Mesendoderm (in vitro differentiated cells): ENCODE measurements at places on chromosomes 11 and 22.

- DNase-seq, result peak; percentile 83
Observed at GRCh38 chr11:15341587-15341986, 226.9 kb downstream of the INSC start.

GRCh38 chr11:71244116-71244810, 8.1 kb downstream of the SHANK2 start:
- DNase-seq, result no peak

DNA sequence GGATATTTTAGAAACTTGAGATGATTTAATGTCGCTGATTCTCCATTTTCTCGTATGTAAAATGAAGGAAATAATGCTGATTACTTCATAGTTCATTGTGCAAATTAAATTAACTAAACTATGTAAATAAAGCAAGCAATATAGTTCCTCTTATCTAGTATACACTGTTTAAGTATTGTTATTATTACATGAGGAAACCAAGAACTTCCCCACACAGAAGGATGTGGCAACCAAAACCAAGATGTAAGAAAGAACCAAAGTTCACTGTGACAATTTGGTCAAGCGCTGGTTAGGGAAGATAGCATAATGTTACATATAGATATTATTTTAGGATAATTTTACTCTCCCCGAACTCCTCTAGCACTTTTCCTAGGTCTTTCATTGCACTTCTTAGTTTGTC, 103.2 kb downstream of the XKR3 start:
- DNase-seq, result no peak

DNA sequence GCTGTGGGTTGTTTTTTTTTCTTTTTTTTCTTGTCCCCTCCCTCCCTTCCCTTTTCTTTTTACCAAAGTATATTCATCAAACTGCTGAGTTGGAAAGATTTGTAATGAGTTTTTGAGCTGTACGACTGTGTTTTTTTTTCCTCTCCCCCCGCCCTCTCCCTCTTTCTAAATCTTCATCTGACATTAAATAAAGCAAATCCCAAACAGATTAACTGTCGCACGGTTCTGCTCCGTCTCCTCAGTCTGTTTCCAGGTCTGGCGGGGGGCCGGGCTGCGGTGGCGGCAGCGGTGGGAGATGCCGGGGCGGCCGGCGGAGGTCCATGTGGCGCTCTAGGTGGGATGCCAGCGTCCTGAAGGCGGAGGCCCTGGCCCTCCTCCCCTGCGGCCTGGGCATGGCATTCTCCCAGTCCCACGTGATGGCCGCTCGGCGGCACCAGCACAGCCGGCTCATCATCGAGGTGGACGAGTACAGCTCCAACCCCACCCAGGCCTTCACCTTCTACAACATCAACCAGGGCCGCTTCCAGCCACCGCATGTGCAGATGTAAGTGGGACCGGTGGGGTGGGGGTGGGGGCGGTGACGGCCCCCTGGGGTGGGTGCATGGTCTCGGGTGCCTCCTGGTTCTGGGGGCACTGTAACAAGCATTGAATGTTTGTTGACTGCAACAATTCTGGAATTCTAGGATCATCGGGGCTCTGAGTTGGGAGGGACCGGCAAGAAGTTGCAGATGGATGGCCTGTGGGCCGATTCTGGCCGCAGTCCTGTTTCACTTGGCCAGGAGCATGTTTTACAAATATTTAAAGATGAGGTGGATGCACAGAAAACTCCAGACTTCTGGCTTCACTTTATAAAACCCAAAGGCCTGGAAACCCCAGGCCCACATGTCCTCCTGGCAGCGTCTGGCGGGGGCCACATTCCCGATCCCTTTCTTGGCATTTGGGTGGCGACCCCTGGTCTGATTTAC, 13.1 kb downstream of the MPPED1 start:
- DNase-seq, result no peak

- DNase-seq, result no peak
Observed at GRCh38 chr22:21077884-21078508, 32.2 kb downstream of the LRRC74B start.

DNA sequence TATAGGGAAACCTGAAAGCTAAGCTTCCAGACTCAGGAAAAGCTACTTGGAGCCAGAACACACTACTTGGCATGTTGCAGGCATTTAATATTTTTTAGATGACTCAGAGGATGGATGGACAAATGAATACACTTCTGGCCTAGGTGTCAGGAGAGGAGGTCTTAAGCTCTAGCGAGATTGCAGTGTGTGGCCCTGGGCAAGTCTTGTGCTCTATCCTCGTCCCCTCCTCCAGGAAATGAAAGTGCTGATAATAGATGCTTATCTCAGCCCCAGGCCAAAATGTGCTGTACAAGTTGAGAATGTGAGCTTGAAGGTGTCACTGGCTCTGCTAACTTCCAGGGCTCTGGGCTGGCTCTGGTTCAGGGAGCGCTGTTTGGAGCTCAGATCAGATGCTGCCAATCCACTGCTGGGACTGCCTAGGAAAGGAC, 136.3 kb downstream of the PKNOX2 start:
- peak; percentile 95 for DNase-seq

DNA sequence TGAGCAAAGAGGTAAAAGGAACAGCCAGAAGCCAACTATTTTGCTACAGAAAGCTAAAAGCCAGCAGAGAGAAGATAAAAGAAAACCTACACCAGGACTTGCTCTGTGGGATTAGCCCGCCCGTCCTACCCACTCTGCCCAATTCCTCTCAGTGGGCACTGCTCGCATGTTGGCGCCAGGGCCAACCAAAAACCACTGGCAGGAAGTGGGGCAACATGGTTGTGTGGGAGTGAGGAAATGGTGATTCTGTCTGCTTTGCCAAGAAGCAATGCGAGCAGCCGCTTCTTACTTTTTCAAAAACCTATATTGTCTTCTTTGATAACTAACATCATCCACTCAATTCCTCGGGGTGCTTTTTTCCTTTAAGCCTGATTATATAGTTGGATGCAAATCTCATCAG, 14.2 kb upstream of the APOA1 start:
- DNase-seq, result no peak

DNA sequence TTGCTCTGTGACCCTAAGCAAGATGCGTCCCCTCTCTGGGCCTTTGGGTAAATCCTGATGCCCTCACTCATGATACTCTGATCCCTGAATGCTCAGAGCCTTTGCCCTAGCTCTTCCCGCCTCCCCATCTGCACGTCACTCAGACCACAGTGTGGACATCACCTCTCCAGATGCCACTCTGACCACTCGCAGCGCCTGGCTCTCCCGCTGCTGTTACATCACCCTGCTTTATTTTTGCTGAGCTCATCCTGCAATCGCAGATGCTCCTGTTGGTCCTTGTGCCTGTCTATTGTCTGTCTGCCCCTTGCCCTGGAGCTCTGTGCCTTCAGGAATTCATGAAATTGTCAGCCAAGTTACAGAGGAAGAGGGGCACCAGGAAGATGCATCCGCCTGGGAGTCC, 5.5 kb downstream of the OSM start:
- DNase-seq, result peak; percentile 22

GRCh38 chr11:99015634-99016454, 4.9 kb upstream of the CNTN5 start:
- peak; percentile 60 for DNase-seq

DNA sequence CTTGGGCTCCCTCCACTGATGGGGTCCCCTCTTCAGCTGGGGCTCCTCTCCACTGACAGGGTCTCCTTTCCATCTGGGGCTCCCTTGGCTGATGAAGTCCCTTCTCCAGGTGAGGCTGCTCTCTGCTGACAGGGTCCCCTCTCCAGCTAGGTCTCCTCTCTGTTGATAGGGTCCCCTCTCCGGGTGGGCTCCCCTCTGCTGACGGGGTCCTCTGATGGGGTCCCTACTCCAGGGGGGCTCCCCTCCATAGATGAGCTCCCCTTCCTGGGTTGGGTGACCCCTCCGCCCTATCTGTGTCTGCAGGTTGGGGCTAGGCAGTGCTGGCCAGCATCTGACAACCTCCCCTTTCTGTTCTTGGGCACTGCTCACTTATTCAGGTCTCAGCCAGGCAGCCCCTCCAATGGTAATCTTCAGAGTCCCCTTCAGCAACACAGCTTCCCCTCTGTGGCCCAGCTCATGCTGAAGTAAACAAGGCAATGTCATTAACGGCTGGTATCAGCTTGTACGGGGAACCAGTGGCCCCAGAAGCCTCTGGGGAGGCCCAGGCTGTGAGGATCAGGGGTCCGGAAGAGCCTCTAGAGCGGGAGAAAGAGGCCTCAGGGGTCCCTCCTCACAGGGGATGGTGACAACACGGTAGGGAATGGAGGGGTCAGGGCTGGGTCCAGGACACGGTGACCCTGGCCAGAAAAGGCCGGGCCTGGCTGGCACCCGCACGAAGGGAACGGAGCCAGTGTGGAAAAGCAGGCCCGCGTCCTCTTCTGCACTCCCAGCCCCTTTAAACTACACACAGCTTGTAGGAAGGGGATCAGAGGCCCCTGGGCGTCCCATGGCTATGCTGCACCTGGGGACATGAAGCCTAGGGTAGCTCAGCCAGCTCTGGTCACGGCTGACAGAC, 9.6 kb upstream of the CD81 start:
- DNase-seq, result no peak
